Activated T-cell treated with anti-CD3 and anti-CD28 coated beads for 4 hours (primary cell): ENCODE measurements at places on chromosomes 7 and 10.

DNA sequence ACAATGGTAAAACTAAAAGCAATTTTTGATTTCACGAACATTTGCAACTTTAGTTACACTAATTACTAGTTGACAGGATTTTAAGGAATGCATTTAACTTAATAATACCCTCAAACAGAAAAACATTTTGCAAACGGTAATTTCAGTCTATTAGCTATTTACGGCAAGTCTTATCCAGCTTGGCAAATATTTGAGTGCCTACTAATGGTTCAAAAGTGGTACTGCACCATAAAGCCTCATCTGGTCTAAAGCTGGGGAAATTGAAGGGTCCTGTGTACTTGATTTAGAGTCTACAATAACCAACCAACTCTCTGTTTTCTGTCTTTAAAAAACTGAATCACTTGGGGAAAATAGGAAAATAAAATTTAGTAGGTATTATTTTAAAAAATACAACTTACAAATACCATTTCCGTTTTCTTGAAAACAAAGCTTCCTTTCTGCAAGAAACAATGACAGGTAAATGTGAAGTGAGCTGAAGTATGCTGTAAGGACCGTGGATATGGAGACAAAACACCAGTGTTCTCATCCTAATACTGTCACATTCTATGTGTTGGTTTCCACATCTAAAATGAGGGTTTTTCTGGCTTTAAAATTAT is 142.3 kb downstream of the VPS50 start:
- DNase-seq, result no peak

DNA sequence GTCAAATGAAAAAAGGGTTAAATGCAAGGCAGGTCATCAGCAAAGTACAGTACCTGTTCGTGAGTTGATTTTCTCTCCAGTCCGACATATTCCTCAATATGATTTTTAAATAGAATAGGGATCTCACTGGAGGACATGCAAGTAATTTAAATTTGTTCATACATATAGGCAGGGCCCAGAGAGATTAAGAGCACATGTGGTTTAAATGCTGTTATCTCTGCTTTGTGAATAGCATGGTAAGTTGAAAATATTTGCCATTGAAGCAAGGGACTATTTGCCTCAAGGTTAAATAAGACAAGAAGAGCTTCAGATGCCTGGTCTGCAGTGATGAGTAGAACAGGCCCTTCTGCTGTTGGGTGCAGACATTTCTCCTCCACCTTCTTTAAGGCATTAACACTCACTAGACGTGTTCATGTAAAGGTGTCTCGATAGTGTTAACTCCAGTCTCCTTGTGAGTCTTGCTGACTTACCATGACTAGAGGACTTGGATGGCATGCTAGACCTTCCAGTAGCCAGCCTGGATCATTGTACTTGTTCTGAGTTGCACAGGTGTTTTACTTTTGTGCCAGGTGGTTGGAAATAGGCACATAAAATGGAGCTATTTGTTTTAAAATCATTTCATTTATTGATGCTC is 15.6 kb upstream of the AKR1C3 start:
- no peak for DNase-seq

DNA sequence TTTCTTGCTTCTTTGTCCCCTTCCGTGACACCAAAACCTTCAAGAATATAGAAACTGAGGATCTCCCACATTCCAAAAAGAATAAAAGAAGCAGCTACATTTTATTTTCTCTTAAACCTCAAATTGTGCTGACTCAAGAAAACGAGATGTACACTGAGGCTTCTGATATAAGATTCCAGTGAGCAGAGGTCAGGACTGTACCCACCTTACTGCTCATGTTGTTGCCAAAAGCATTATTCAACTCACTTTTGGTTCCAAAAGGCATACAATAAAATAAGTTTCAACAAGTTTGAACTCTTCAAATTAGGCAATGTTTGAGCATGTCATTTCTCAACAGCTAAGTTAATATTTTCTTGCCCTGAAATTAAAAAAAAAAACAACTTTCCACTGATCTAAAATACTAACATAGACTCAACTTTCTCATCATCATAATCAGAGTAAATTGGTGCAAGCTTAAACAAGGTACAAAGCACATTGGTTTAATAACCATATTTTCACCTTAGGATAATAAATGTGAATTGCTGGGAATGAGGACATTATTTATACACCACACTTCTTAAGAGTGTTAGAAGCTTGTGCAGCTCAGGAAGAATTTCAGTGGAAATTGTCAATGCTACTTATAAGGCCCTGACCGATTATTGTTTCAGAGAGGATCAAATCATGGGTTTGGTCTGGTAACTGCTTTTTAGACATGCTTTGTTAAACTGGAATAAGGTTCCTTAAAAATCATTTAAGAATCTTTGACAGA is 629.0 kb upstream of the IGFBP3 start:
- DNase-seq, result no peak

GRCh38 chr10:88926566-88927415 is 25.8 kb downstream of the ACTA2 start:
- DNase-seq, result no peak

DNA sequence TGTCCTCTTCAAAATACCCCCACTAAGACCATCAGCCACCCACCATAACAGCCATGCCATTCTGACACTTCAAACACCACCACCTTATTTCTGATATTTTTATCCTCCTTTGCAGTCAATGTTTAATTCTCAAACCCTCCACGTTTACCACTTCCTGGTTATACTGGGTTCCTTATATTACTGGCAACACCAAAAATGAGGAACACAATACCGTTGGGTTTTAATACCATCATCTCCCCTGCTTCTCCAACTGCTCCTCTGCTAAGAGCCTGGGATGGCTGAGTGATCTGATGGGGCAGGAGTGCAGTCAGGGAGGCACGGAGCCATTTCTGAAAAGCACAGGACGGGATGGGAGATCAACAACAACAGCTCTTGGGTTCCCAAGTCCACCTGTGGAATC is 140.5 kb downstream of the CHCHD3 start:
- no peak for DNase-seq

DNA sequence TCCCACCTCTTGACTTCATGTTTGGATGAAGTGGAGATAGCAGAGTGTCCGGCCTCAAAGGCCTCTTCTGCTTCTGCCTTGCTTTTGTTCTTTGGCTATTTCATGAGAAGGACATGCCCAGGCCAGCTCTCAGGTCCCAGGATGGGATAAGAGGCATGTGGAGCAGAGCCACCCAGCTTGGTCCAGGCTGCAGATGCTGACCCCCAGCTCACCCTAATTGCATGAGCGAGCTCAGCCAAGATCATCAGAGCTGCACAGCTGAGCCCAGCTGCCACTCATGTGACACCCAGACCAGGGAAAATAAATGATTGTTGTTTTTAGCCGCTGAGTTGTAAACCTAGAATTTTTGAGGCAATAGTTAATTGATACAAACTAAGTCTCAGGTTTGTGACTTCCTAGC is 230.0 kb downstream of the PHF14 start:
- no peak for DNase-seq

DNA sequence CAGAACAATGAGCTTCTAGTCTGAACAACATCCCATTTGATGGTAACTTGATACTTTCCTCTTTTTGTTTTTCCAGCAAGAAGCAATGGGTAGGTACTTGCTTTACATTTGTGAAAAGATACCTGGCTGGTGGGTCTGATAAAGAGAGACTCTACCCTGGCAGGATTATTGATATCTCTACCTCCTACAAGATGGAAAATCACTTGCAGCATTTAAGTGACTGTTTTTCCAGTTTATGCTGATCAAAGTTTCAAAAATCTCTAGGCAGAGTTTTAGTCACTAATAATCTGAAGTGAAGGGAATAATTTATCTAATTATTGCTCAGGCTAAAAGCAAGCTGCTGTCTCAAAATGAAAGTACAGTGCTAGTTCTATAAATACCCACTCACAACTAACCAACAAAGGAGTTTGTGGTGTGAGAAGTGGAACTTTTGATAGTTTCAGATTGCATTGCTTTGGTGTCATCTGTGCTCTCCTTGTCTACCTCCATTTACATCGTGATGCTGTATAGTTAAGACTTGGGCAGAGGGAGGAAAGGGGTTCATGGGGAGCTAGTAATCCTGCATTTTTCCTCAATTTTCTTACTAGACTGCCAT is 86.0 kb upstream of the ANKRD1 start:
- DNase-seq, result no peak
